PC-9 (cell line): ENCODE measurements at places on chromosomes 16 and 17. TPM values are rescaled to one million over a fixed set of nuclear protein-coding genes. Genes with fewer than 3 reads are reported as not detected.

- no peak for DNase-seq
These were observed 6.7 kb downstream of the TBC1D24 start for GRCh38 chr16:2481676-2482075.

DNA sequence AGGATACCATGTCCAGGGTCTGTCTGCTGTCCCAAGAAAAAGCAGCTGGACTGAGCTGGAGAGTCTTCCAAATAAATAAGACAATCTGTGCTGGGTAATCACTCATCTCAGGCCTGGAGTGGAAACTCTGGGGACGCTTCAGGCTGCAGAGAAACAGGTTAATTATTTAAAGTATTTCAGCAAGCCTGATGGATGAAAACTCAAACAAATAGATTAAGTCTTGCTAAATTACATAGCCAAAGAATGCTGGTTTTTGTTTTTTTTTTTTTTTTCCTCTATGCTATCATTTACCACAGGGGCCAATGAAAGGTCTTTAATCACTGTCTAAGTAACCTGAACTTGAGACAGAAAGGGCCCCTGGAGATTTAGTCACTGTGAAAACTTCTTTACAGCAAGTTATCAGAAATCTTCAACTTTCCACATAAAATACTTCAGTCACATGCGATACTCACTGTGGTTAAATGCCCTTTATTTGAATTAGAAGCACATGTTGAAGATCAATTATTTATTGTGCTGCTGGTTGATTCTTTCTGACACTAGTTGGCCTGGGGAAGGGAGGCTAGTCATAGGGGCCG, 31.0 kb upstream of the KCNJ2 start:
- DNase-seq, result peak; percentile 36

GRCh38 chr16:51535591-51535990, 384.5 kb upstream of the SALL1 start:
- DNase-seq, result no peak

- no peak for DNase-seq
These were observed 20.5 kb downstream of the ERCC4 start for GRCh38 chr16:13940397-13940933.

GRCh38 chr17:64635647-64636305, 26.3 kb downstream of the SMURF2 start:
- peak; percentile 36 for DNase-seq

Gene SCNN1G
- total RNA-seq, result not detected in 2 replicates
